ENCODE measurements at places on chromosomes 1 and 21. TPM values are rescaled to one million over a fixed set of nuclear protein-coding genes. Genes with fewer than 3 reads are reported as not detected.

DNA sequence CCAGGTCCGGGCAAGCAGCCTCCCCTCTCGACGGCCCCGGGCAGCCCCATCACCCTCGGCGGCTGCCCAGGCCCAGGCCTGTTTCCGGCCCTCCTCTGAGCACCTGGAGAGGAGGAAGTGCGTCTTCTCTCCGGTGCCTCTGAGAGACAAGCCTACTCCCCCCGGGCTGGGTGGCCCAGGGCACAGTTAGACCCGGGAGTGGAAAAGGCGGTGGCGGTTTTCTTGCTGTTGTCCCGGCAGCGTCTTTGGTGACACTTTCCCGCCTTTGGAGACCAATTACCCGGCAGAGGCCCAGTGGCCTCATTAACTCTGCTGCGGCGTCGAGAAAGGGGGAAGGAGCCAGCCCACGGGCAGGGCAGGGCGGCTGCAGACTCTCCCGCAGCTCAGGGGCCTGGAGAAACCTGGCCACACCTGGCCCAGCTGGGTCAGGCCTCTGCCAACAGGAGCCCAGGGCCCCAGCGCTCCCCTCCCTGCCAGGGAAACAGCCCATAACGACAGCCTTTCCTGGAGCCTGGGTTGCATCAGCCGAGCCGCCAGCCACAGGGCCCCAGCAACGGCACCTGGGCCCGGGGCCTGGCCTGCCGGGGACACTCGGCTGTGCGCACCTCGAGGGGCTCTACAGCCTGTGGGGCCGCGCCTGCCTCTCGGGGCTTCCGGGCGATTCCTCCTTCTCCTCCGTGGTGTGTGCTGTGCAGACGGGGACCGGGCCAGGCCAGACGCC, 28.4 kb upstream of the C1orf159 start:
- no peak for DNase-seq

DNA sequence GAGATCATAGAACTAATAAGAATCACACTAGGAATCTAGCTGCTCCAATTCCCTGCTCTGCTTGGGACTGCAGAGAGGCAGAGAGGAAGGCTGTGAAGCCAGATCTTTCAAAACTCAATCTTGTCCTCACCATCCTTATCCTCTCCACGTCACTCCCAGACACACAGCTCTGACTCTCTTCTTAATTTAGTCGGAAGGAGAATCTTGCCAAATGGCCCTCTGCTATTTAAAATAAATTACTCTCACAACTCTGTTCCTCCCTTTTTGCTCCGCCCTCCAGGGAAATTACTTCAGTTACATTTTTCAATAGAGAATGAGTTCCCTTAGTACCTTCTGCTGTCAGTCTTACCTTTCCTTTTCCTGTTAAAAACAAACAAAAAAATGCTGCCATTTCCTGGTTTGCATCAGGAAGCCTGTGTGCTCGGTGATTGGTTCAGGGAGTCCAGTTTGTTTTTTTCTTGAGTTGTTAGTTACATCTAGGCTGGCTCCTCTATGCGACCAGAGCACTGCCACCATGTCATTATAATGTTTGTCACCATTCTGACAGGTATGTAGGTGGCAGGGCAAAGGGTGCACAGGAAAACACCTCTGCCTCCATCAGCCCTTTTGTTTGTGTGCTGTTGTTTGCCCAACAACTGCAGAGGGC, 80.1 kb downstream of the FCRL5 start:
- no peak for DNase-seq

Gene SHE
- polyA plus RNA-seq, result 9.9 TPM

GRCh38 chr1:194723067-194723466, 1536.7 kb upstream of the B3GALT2 start:
- DNase-seq, result no peak

DNA sequence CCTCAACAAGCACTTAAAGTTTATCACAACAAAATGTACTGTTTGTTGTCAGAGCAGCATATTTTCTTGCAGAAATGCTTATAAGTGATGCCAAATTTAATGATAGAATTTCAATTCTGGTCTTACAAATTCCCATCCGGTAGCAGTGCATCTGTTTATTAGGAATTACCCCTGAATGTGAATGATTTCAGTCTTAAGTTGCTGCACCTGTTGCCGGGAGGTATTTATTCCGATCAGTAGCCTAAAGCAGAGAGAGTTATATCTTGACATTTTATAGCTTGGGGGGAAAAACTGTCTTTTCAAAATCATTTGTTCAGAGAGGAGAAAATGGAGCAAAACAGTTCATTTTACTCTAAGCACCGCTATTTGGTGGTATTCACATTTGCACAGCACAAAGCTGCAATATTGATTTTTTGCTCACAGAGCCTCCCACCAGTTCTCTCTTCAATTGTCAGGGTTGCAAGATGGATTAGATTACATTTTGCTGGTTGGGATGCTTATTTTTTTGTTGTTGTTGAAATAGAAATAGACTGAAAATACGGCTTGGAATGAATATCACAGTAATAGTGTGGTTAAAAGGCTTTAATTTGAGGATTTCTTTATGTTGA, 98.6 kb downstream of the ADGRL2 start:
- DNase-seq, result no peak

- no peak for DNase-seq
Observed at GRCh38 chr1:206059355-206059915, 6.5 kb downstream of the RHEX start.

GRCh38 chr1:36542962-36543515, 60.3 kb upstream of the CSF3R start:
- DNase-seq, result no peak

- no peak for DNase-seq
Observed at GRCh38 chr21:33817663-33818451, 97.7 kb downstream of the ATP5PO start.

GRCh38 chr1:184429335-184429734, 42.5 kb downstream of the C1orf21 start:
- DNase-seq, result no peak

GRCh38 chr1:25715888-25716287, 84.1 kb upstream of the SELENON start:
- no peak for DNase-seq

GRCh38 chr21:46088189-46088588, 9.7 kb upstream of the COL6A2 start:
- DNase-seq, result no peak
